Panc1 (cell line): ENCODE measurements at places on chromosomes 11 and 22.

DNA sequence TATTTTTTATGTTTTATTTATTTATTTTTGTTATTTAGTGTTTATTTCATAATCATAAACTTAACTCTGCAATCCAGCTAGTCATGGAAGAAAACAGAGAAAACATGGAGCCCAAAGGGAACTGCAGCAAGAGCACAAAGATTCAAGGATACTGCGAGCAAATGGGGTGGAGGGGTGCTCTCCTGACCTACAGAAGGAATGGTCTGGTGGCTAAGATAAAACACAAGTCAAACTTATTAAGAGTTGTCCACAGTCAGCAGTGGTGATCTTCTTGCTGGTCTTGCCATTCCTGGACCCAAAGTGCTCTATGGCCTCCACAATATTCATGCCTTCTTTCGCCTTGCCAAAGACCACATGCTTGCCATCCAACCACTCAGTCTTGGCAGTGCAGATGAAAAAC lies 36.7 kb downstream of the STIM1 start:
- no peak for DNase-seq

- no peak for DNase-seq
These were observed 102.7 kb upstream of the ANO3 start for GRCh38 chr11:26229257-26229656.

- DNase-seq = no peak
These were observed 6.3 kb upstream of the KDELR3 start for GRCh38 chr22:38461414-38462081.

GRCh38 chr11:33615751-33616150 lies 84.9 kb downstream of the C11orf91 start:
- no peak for DNase-seq

- DNase-seq = no peak
These were observed 36.8 kb downstream of the MYH9 start for GRCh38 chr22:36350751-36351594.

DNA sequence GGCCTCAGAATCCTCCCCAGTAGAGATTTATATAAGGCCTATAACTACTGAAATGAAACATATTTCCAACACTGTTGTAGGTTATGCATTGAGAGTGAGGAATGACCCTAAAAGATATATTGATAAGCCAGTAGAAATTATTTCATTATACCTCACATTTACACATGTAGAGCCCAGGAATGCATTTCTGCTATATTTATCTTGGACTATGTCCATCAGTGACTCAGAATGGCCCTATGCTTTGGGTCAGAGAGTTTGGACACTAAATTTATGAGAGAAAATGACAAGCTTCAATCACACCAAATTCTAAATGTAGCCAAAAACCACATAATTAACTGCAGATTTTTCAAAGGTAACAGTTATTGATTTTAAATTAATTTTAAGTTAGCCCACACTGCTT lies 761.9 kb downstream of the DLG2 start:
- no peak for DNase-seq

GRCh38 chr22:18066181-18066859 lies 11.5 kb upstream of the PEX26 start:
- DNase-seq = no peak

GRCh38 chr22:33726294-33726734 lies 194.0 kb downstream of the LARGE1 start:
- no peak for DNase-seq

DNA sequence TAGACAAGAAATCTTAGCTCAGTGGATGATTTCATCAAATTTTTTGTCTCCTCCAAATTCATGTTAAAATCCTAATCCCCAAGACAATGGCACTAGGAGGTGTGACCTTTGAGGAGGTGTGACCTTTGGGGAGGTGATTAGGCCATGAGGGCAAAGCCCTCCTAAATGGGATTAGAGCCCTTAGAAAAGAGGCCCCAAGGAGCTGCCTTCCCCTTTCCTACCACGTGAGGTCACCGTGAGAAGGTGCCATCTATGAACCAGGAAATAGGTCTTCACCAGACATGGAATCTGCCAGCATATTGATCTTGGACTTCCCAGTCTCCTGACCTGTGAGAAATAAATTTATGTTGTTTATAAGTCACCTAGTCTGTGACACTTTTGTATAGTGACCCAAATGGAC lies 138.7 kb downstream of the TRIM29 start:
- DNase-seq = no peak

- DNase-seq = no peak
These were observed 165.5 kb upstream of the NTM start for GRCh38 chr11:131204765-131205380.

GRCh38 chr22:44353041-44353440 lies 40.3 kb upstream of the SHISAL1 start:
- DNase-seq = no peak

DNA sequence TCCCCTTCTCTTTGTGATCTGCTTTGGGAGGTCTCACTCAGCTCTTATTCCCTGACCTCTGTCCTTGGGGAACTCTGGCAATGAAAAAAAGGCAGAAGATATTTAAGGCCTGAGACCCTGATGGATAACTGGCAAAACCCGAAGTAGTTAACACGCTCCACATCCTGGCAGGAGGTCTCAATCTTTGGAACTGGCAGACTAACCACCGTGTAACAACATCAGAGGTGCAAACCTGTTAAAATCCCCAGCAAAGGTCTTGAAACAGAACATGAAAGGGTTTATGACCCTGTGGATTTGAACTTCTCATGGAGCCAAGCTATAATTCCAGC lies 160.3 kb downstream of the DBX1 start:
- no peak for DNase-seq

GRCh38 chr11:120185706-120186455 lies 25.0 kb upstream of the OAF start:
- DNase-seq = no peak
